ENCODE measurements at places on chromosomes 13 and 19.
A peak's percentile ranks its signal among the peaks of the same experiment; 100 is the strongest.

- DNase-seq = no peak
Observed at GRCh38 chr13:98772794-98773452, 20.5 kb upstream of the SLC15A1 start.

DNA sequence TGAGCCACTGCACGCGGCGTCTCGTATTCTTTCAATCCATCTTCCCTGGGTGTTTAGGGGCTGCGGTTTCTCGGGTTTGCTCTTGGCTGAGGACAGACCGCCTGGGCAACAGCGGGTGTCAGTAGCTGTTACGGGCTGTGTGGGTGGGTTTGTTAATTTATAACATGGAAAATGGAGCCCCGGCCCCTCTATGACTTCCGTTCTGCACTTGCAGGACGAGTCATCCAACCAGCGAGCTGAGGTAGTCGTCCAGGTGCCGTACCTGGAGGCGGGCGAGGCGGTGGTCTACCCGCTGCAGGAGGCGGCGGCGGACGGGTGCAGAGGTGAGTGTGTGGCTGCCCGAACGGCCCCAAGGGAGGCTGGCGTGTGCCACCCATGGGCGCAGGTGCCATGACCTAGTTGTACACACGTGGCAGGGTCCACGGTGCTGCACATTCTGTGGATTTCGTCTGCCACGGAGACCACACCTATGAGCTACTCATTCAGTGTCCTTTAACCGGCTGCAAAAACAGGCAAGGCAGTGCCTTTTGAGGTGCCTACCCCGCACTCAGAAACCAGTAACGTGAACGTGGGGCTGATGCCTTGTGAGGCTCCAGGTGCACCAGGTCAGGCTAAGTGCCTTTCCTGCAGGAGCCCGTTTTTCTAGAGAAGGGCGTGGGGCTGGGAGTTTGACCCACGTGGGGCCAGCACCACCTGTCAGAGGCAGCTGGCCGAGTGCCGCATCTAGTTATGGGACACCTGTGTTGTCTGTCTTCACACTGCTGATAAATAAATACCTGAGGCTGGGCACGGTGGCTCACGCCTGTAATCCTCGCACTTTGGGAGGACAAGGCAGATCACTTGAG is 10.9 kb downstream of the POLR2E start:
- no peak for DNase-seq

GRCh38 chr19:46073268-46073922 is 32.6 kb upstream of the IGFL4 start:
- no peak for DNase-seq

DNA sequence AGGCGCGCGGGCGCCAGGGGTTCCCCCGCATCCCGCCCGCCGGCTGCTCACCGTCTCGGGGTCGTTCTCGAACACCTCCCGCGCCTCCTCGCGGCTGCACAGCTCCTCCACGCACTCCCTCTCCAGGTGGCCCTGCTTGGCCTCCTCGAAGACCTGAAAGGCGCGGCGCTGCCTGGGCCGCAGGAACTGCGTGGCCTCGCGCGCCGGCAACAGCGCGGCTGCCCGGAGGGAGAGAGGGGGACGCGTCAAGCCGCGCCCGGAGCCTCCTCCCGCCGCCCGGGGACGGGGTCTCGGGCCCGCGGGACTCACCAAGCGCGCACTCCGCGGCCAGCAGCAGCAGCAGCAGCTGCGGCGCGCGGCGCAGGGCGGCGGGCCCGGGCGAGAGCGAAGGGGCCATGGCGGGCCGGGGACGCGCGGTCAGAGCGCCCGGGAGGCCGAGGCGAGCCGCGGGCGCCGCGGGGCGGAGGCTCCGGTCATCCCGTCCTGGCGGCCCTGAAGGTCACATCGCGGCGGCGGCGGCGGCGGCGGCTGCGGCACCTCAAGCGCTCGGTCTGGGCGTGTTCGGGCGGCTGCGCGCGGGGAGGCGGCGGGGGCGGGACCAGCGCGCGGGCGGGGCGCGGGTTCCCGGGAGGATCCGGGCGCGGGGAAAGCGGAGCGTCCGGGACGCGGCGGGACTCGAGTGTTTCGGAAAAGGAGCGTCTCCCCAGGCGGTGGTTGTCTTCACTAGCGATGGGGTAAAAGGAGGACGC is at the start of gene GAS6:
GAS6 (minus strand) TSS at position 553 of the 749 bp plus-strand sequence; CDS start at position 397, 156 bp downstream.
- no peak for DNase-seq

GRCh38 chr13:21616880-21617279 is 12.9 kb upstream of the MICU2 start:
- DNase-seq = no peak

- no peak for DNase-seq
Observed at GRCh38 chr19:17458970-17459369, 1.8 kb downstream of the NXNL1 start.

DNA sequence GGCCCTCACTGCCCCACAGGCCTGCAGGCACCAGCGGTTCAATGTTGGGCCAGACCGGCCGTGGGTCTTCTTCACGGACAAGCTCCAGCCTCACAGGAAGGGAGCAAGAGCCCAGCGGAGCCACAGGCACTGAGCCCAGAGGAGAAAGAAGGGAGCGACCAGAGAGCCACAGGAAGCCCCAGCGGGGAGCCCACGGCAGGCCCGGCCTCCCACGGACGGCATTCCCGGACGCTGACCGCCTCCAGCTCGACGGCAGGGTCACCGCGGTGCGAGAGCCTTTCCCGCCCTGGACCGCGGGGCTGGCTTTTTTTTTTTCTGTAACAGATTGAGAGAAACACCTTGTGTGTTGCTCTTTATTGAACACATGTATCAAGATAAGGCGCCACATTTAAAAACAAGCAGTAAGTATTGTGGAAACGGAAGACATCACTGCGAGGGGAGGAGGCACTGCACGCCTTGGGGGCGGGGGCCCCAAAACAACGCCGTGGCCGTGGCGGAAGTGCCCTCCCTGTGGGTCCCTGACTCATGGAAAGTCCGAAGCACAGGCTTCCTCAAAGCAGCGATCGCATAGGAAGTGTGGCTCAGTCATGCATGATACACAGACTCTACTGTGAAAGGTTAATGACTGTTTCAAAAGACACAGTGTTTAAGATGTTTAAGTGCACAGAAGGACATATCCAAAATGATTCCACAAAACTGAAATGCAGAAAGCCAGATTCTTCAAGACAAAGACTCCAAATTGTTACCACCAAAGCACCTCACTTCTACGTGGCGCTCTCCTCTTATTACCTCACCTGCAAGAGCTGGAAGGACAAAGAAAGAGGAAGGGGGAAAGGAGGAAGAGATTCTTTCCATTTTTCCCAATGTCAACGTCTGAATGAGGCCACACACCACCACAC is 3.5 kb downstream of the RASA3 start:
- peak; percentile 83 for DNase-seq

Measured in Kasumi-1 (cell line).